Adipocyte (in vitro differentiated cells): ENCODE measurements at places on chromosomes 7 and 10.

DNA sequence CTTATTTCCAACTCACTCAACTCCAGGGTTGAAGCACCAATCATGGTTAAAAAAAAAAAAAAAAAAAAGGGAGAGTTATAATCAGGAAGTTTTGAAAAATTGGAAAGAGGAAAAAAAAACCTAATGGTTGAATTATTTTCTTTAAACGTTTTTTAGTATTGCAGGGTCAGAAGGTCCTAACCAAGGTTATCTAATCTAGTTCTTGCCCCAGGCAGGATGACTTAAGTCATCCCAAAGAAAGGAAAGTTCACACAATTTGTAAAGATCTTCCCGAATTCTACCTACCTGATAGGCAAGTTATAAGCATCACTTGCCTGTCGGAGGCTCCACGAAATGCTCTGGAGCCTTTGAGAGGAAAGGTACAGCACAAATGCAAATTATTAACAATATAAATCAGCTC, 208.1 kb upstream of the PLXNA4 start:
- no peak for DNase-seq

- DNase-seq: no peak
These were observed 95.8 kb downstream of the HECW1 start for GRCh38 chr7:43208242-43208641.

DNA sequence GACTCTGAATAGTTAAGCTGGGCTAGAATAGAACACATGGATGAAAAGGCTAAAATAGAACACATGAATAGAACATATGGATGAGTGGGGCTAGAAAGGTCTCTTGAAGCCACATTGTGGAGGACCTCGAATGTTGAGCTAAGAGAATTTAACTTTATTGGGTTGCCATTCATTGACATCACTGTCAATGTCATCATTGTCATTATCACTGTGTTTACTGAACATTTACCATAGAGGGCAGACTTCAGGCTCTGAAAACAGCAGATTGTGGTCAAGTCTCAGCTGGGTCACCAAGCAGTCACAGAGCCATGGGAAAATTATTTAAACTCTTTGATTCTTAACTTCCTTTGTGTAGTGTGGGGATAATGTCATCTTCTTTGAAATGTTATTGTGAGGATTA, 80.4 kb downstream of the WDFY4 start:
- DNase-seq: no peak

DNA sequence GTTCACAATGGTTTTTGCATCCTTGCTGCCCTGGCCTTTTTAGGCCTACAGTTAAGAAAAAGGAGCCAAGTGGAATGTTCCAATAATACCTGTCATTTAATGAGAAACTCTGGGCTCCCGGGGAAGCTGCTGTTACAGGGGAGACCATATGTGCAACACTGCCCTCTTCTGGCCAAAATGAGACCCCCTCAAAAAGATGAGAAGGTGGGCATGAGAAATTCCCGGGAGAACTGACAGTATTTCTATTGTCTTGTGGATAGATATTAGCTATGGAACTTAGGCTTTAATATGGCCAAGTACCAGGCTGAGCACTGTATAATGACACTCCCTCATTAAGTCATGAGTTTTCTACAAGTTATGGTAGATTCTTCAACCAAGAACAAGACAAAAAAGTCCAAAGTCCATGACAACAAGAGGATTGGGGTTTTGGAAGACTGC, 99.4 kb downstream of the CCDC3 start:
- DNase-seq: peak; percentile 84

DNA sequence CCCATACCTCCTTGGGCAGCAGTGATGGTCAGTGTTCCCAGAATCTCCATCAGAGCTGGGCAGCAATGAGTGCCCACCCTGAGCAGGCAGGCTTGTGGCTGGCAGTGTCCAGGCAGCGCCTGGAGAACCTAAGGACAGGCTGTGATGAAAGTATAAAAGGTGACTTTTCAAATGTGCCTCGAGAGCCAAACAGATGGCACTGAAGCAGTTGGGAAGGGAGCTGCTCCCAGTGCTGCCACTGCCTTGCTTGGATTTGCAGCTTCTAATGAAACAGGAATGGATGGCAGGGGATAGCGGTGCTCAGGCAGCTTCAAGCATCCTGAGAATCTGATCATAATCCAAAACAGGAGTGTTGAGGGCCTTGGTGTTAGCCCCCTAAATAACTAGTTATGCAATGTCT, 179.8 kb upstream of the AOAH start:
- DNase-seq: no peak

DNA sequence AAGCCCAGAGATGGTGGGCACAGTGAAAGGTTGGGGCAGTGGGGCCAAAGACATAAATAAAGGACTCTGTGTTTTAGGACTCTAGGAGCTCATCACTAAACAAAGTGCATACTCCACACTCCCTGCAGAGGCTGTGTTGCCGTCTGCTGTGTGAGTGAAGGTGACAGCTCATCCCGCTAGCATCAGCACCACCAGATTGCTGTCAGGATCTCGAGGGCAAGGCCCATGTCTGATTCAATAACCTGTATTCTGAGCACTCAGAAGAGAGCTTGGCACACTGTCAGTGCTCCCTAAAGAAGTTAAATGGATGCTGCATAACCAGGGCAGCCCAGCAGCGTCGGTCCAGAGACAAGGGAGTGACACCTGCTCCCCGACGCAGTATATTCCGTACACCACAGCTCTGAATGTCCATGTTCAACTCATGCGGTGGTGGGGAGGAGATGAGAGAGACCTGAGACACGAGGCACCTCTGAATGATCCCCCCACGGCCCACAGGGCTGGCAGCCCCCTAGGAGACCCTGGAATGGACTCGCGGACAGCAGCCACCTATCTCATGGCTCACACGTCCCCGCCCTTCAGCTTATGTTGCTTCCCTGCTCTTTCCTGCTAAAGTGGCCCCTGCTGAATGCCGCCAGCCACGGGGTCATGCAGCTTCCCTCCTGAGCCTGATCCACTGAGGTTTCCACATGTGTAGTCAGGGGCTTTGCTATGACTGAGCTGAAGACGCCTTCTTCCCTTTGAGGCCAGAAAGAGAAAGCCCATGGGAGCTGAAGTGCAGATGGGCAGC, 132.7 kb upstream of the KCNMA1 start:
- DNase-seq: no peak

DNA sequence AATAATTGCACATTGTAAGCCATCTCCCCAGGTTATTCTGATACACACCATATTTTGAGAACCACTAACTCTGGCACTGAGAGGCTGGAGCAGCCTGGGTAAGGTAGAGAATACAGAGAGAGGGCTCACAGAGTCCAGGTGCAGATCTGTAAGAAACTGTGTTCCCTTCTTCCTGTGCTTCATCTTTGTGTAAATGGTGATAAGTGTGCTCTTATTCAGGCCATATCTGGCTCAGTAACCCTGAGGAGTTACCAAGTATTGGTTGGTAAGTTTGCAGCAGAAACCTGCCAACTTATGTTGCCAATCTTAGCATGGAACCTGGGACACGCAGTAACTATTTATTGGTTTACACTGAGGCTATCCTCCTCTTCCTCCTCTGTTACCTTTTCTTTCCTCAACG, 16.2 kb upstream of the ICA1 start:
- DNase-seq: no peak

- DNase-seq: peak; percentile 4
These were observed 978.6 kb downstream of the SORCS1 start for GRCh38 chr10:106185951-106186350.

DNA sequence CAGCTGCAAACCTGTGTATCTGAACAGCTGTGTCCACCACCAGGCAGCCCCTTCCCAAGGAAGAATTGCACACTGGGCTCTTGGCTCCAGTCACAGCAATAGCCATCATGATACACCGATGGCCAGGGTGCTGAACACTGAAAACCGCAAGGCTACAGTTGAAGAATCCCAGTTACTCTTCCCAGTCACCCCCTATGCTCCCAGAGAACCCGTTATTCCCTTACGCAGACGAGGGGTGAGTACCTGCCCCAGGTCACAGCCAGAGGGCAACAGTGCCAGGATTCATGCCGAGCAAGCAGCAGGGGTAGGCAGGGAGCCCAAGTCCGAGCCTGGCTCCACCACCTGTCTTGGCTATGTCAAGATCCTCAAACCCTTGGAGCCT, 57.8 kb downstream of the RASGEF1A start:
- no peak for DNase-seq

GRCh38 chr10:73967022-73967429, 30.9 kb upstream of the VCL start:
- DNase-seq: no peak

- DNase-seq: no peak
These were observed 48.5 kb upstream of the SUN1 start for GRCh38 chr7:783556-784490.
